ENCODE measurements at places on chromosomes 3 and 15.

GRCh38 chr3:46947981-46948791 is 28.4 kb downstream of the CCDC12 start:
- DNase-seq = peak; percentile 33

DNA sequence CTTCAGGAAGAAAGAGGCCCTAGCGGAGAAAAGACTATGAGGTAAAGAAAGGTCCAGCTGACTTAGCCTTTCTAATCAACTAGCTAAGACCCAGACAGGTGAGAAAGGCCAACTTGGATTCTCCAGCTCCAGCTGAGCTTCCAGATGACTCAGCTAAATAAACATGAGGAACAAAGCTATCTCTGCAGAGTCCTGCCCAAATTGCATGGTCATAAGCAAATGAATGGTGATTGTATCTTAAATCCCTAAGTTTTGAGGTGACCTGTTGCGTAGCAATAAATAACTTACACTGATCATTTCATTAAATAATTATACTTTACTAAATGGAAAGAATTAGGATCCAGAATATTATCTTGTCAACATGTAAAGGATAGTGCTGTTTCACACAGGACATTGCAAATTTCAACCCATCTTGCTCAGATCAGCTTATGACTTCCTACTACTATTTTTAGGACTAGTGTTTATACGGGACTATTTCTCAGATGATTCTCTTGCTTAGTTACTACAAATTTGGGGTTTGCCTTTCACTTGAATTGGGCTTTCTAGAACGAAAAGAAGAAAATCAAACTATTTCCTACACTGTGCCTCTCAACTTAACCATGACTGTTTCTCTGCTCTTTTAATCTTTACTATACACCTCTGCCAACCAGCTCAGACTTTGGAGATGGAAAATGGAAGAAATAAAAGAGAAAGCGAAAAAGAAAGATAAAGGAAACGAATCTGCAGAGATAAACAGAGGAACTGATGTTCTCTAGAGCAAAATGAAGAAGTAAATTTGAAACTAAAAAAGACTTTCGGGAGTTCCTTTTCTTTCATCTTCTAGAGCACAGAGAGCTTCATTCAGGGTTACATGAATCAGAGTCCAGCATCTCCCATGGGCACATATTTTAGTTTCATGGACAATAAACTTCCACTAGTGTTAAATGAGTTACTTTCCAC is 6.6 kb upstream of the ADGRG7 start:
- DNase-seq = no peak

DNA sequence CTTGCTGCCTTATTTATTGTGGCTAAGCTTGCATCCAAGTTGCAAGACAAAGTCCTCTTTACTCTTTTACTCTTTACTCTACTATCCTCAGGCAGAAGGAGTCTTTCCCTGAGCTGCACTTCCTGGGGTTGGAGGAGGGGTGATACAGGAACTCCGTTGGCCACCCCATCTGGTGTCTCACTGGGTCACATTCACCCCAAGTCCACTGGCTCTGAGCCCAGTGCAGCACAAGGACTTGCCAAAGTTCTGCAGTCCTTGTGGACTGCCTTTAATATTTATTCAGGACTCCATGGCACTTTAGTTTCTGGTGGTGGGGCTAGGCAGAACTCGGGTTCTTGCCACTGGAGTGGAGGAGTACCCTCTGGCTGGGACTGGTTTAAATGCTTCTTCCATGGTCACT is 165.4 kb upstream of the KCNH8 start:
- DNase-seq = no peak

DNA sequence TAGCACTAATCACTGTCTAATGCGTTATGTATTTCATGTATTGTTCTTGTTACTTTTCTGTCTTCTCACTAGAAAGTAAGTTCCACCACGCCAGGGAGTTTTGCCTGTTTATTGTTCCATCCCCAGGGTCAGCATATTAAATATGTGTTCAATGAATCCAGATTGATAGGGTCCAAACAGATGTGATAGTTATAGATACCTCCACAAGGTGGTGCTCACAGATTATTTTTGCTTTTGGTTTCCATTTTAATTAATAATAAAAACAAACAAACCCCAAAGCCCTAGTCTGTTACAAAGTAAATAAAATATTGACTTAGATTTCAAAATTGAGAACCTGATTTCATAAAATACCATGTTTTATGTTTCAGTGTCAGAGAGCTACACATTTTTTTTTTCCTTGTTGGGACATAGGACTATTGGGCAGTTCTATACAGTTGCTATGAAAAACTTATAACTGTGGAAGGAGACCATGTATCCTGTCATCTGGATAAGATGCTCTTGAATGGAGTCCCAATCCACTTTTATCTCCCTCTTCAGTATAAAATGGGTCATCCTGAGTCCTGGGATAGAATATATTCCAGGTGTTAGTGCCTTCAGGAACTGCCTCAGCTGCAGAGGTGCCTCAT is 12.4 kb downstream of the OTOL1 start:
- peak; percentile 40 for DNase-seq

DNA sequence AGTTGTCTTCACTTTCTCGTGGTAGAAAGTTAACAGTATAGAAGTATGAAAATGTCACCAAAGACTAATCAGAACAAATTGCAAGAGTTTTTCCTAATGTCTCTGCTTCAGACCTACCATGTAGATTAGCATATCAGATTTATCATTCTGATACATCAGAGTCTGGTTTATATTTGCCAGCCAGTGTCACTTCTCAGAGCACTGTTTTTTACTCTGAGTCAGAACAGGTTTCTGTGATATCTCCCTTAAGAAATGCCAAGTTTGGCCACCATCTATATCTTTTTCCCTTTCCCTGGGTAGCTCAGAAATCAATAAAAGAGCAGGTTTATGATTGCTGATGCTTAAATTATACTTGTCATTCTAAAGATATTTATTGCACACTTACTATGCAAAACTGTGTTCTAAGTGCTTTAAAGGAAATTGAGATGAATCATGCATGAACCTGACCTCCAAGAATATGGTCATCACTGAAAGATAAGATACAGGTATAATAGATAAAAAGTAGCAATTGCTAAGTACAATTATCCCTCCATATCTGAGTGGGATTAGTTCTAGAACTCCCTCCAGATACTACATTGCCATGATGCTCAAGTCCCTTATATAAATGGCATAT is 672.7 kb upstream of the NAALADL2 start:
- DNase-seq = no peak

Data from eye (tissue), 1 donor.